ENCODE measurements at places on chromosomes 11 and 22.
A peak's percentile ranks its signal among the peaks of the same experiment; 100 is the strongest.

DNA sequence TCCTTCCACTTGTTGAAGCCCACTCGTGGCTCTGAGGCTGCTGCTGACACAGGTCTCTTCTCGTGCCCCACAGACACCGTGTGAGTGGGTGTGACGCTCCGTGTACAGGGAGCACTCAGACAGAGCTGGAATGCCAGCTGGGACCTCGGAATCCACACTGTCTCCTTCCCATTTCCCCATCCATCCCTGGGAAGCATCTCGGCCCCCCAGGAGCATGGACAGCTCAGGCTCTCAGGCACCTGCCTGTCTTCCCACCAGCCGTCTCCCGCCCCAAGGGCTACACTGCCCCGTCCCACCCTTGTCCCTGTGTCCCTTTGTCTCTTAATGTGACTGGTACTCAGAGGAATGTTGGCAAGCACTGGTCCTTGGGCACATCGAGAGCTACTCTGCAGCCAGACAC is 63.8 kb downstream of the ARHGAP8 start:
- DNase-seq, result no peak

DNA sequence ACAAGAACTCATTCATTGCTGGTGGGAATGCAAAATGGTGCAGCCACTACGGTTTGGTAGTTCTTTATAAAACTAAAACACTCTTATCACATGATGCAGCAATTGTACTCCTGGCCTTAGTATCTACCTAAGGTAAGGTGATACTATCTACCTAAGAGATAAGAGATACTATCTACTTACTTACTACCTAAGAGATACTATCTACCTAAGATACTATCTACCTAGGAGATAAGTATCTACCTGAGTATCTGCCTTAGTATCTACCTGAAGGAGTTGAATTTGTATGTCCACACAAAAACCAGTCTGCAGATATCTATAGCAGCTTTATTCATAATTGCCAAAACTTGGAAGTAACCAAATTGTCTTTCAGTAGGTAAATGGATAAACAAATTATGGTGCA is 29.0 kb upstream of the SMCO4 start:
- DNase-seq, result no peak

DNA sequence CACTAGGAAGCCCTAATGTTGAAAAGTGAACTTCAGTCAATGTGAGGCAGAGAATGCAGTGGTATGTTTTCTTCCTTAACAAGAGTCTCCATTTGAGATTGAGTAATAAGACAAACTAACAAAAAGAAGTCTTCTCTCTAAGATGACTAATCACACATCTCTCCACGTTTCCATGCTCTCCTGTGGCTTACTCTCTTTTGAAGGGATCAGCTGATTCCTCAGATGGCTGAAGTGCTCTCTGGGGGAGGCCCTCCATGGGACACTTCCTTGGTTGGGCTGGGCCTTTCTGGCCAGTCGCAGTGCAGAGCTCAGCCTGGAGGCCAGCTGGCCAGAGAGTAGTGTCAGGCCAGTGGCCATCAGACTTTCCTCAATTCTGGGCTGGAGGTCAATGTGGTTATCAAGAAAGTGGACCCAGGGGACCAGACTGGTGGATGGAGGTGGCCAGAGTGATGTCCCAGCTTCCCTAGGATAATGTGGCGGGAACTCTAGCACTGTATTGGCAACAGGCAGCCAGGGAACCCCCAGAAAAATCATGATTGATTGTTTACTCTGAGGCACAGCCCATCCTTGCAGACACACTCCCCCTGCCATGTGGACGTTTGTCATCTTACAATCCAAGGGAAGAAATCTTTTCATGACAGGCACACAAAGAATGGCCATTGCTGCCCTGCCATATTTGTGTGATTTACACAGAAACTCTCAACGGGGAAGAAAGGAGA is 14.5 kb downstream of the CSRP3 start:
- DNase-seq, result no peak

DNA sequence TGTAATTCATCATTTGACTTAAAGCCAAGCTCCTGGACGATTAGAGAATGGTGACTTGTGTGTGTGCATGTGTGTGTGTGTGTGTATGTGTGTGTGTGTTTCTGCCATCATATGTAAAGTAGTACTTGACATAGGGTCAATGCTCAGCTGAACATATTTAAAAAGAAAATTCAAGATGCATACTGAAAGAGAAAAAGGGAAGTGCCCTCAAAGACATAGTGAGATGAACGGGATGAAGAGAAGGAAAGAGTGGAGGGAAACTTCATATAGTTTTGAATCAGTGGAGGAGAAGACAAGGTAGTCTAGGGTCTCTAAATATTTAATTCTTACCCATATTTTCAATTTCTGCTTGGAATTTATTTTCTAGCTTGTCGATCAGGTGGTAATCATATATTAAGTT is 4.0 kb downstream of the TCN1 start:
- no peak for DNase-seq

GRCh38 chr11:33634291-33634834 is 66.3 kb downstream of the C11orf91 start:
- DNase-seq, result no peak

DNA sequence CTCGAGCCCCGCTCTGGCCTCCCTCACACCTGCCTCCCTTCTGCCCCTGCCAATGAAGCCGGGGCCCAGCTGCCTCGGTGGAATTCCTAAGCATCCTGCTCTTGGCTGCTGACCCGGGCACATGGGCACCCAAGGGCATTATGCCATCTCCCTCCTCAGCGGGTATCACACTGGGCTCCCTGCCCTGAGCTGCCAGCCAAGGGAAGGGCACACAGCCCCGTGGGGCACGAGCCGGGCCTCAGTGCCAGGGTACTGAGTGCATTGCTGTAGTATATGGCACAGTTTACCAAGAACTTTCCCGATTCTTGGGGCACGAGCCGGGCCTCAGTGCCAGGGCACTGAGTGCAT is 43.8 kb upstream of the JAM3 start:
- DNase-seq, result no peak

- no peak for DNase-seq
Measured at GRCh38 chr11:79333355-79333754, 107.5 kb downstream of the TENM4 start.

DNA sequence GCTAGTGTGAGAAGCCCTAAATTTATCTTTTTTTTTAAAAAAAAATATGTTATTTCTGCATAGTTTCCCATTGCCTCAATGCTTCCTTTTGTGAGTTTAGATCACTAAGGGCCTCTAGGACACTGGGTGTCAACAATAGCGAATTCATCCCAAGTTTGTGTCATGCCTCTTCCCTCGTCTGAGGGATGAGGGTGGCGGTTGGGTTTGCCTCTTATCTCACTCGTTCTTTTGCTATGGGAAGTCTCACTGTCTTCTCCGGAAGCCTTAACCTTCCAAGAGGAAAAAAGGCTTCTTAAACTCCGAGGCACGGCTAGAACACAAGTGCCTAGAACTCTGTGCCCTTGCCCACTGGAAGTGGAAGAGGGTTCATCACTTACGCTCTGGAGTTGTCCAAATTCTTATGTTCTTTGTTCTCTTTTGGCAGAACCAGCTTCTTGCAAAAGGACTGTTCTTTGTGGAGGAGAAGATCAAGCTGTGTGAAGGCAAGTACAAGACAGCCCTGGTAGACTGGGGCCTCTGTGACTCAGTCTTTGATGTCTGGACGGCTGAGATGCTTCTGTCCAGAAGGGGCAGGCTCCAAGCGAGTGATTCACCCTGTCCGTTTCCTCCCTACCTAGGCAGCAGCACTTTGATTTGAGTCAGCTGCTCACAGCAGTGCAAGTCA is 78.5 kb downstream of the TRAF6 start:
- DNase-seq, result no peak

GRCh38 chr11:26830757-26831156 is 108.9 kb upstream of the SLC5A12 start:
- no peak for DNase-seq

- no peak for DNase-seq
Measured at GRCh38 chr11:73950869-73951710, at the start of gene DNAJB13. Gene DNAJB13, plus strand, starts transcription at chr11:73951026. Its CDS starts 44 bp downstream, at chr11:73951070.

- DNase-seq, result no peak
Measured at GRCh38 chr22:30607300-30607930, 441 bp downstream of the TCN2 start.

GRCh38 chr11:124627546-124627945 is 4.9 kb downstream of the TBRG1 start:
- DNase-seq, result no peak

DNA sequence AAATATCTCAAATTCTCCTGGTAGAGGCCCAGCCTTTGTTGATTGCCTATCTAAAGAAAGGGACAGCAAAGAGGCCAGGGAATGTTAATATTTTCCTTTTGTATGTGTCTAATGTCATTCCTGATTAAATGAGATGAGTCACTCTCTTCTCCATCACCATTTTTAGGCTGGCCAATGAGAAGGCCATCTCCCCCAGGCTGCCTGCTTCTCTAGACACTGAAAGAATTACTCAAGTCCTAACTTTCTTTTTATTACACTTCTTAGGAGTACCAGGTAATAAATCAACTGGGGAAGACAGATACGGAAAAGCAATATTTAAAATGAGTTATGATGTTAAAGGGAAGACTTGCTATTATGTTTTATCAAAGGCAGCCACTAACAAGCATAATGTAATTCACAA is 259.2 kb upstream of the SORL1-AS1 start:
- DNase-seq, result no peak

DNA sequence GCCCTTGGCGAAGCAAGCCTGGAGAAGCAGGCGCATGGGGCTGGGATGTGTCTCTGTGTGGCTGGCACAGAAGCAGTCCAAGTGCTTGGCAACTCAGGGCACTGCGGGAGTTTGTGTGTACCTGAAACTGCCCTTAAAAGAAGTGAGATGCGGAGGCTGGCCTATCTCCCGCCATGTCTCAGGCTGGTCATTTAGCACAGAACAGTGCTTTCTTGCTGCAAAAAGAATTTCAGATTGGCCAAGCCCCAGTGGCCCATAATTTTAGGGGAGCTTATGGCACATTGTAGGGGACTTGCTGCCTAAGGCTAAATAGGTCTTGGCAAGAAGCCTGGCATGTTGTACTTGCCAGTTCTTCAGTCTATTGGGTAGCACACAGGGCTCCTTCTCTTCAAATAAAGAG is 16.4 kb downstream of the EHF start:
- no peak for DNase-seq

GRCh38 chr11:43243927-43244326 is 67.9 kb upstream of the API5 start:
- DNase-seq, result no peak

- no peak for DNase-seq
Measured at GRCh38 chr11:73564903-73565302, 33.0 kb downstream of the FAM168A start.

DNA sequence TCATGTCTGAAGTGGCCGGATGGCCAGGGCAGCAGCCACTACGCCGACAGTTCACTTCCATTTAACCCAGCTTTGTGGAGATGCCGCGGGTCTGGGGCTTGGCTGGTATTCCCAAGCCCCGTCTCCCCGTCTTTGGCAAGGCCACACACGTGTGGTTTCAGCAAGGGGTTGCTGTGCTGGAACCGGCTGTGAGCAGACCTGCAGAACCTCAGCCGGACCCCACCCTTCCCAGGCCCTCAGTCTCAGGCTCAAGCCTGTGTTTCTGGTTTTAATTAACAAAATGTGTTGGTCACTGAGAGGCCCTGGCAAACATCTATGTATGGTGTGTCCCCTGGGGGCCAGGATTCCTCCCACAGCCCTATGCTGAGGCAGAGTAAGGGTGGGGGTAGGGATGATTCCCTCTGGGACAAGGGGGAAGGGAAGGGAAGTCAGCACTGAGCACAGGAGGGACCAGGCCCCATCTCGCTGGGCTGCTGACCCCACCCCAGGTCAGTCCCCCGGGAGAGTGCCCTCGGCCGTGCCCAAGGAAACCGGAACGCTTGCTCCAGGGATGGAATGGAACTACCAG is 9.3 kb downstream of the OSBPL5 start:
- DNase-seq, result no peak

- DNase-seq, result no peak
Measured at GRCh38 chr22:46802608-46803027, 40.2 kb downstream of the TBC1D22A start.

GRCh38 chr11:77474684-77475060 is 778 bp upstream of the PAK1 start:
- no peak for DNase-seq

- no peak for DNase-seq
Measured at GRCh38 chr11:78354408-78355308, 63.0 kb downstream of the GAB2 start.

GRCh38 chr22:22408731-22409696 is 99.5 kb downstream of the ZNF280B start:
- no peak for DNase-seq

DNA sequence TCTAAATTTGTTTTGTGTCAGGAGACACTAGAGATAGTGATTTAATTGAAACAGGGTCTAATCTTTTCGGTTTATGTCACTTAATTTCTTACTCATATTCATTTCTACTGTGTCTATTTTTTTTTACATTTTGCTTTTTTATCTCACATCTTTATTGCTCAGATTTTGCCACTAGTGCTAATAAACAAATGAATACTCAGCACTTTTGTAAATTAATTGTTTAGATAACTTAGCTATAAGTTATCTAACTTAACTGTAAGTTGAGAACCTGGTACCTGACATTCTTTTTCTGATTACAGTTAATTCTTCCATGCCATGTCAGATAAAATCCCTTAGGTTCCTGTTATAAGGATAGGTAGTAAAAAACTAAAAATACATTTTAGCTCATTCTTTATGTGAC is 22.1 kb upstream of the OR5M8 start:
- no peak for DNase-seq

GRCh38 chr11:128626913-128627665 is 39.7 kb upstream of the ETS1 start:
- no peak for DNase-seq

- no peak for DNase-seq
Measured at GRCh38 chr11:76456571-76456970, 11.8 kb downstream of the EMSY start.

GRCh38 chr11:97966901-97967300 is 1053.8 kb upstream of the CNTN5 start:
- no peak for DNase-seq

DNA sequence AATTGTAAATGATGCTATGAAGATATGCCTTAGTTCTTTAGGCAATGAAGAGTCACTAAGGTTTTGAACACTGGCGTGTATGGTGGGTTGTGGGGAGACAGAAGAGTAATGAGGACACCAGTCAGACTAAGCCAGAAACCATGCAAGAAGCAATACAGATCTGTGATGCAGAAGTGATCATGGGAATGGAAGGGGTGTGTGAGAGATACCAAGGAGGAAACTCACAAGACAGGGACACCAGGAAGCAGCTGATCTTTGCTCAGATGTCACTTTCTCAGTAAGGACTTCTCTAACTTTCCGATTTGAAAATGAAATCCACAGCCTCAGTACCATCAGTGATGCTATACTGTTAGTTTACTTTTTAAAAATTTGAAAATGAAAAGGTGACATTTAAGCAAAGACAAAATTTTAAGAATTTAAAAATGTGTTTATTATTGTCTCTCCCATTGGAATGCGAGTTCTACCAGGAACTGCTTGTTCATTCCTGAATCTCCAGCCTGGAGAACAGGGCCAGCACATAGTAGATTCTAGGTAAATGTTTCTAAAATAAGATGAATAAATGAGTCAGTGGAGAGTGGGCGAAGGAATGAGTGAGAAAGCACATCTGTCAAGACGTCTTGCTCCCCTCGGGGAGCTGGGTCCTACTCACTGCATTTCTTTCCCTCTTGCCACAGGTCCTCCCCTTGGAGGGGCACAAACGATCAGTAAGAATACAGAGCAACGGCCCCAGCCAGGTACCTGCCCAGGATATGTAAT is 60.4 kb downstream of the KCNJ1 start:
- DNase-seq, result no peak

GRCh38 chr11:95035316-95035715 is 10.3 kb downstream of the KDM4E start:
- DNase-seq, result no peak

- DNase-seq, result peak; percentile 53
Measured at GRCh38 chr22:42685941-42686653, 34.6 kb downstream of the A4GALT start.

GRCh38 chr11:96012086-96012824 is 88.3 kb upstream of the MTMR2 start:
- peak; percentile 32 for DNase-seq

All from NCI-H2171 (cell line).